ENCODE measurements at places on chromosomes 12 and 14.

- DNase-seq, result no peak
Observed at GRCh38 chr12:34190054-34190453, 167.8 kb downstream of the ALG10 start.

DNA sequence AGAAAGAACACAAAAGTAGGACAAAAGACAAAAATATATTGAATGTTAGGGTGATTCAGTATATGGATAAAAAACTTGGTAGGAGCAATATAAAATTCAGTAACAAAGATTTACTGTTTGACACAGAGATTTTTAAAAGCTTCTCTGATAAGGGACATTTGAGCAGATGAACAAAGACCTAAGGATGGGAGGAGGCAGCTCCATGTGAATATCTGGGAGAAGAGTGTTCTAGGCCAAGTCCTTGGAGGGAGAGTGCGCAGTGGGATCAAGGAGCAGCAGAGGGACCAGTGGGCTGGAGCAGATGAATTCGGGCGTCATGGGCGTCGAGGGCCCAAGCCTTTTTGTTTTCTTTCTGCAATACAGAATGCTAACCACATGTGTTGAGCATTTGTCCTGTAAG, 174.4 kb downstream of the PRKCH start:
- no peak for DNase-seq

- DNase-seq, result no peak
Observed at GRCh38 chr12:82708061-82708879, 21.6 kb downstream of the TMTC2 start.

- no peak for DNase-seq
Observed at GRCh38 chr14:105472486-105472991, 2.1 kb upstream of the CRIP2 start.

- DNase-seq, result no peak
Observed at GRCh38 chr12:22310709-22311108, 23.8 kb downstream of the ST8SIA1 start.

DNA sequence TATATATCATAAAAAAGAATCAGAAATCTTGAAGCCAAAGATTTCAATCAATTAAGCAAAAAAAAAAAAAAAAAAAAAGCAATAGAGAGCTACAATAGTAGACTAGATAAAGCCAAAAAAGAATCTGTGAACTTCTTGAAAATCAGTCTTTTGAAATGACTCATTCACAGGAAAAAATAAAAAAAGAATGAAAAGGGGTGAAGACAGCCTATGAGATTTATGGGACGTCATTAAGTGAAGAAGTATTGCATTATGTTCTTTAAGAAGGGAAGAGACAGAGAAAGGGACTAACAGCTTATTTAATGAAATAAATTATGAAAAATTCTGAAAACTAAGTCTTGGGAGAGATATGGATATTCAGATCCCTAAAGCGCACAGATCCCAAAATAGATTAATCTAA, 103.8 kb downstream of the ACSS3 start:
- no peak for DNase-seq

- DNase-seq, result peak; percentile 22
Observed at GRCh38 chr12:752695-753610, 574 bp downstream of the WNK1 start.

DNA sequence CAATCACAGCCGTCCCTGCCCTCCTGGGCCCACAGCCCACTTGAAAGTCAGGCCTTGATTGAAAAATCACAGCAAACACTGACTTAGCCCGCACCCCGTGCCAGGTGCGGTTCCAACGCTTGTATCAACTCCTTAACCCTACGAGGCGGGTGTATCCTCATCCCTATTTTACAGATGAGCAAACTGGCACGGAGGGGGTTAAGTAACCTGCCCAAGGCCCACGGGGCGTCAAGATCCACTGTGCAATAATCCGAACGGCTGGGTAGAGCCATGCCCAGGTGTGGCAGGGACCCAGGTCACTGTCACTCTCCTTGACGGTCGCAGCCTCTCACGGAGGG, 583 bp downstream of the DNAH10 start:
- no peak for DNase-seq

DNA sequence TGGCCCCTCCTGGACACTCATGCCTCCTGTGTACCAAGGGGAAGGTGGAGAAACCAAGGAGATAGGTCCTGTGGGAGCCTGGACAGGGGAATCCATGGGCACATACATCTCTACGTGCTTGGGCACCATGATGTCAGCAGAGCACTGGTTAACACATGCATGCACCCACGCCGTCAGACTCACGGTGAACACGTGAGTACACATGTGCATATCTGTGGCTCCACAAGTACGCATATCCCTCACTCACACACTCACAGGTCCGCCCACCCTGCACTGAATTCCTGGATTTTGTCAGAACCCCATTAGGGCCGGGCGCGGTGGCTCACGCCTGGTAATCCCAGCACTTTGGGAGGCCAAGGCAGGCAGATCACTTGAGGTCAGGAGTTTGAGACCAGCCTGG, 29.1 kb upstream of the COX6A1 start:
- no peak for DNase-seq
